NCI-H510A (cell line): ENCODE measurements at places on chromosomes 1 and 21.

DNA sequence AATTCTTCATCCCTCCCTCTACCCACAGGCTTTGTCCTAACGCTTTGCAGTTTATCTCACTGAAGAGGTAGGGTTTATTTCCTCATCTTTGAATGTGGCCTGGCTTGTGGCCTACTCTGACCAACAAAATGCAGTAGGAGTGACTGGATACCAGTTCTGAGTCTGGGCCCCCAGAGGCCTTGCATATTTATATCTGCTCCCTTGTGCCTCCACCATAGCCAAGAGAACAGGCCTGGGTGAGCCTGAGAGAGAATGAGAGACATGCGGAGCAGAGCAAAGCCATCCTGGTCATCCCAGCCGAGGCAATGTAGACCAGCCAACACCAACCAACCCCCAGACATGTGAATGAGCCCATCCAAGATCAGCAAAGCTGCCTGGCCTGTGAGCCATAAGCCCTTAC lies 30.3 kb downstream of the SMIM12 start:
- DNase-seq: no peak

DNA sequence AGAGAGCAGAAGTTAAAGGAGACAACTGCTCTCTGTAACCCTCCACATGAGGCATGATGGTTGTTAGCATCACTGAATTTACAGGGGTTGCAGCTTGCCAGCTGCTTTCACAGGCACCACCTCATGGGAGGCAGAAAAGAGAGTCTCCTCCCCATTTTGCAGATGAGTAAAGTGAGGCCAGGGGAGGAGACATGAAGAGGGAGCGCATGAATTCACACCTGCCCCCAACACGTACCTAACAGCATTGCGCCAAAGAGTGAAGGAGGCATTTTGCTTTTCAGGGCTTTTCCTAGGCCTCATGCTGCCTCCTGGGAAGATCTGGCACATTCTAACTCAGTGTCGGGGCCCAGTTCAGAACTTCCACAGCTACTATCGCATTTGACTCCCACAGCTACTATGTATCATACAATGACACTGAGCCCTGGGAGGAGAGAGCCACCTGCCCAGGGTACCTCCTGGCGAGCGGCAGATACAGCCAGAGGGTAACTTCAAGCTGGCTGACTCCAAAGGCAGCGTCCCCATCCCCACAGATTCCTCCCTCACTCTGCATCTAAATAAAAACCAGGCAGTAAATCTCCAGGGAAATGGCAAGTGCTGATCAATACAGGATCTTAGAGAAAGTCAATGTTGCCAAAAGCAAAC lies 34.0 kb downstream of the GLIS1 start:
- DNase-seq: no peak

GRCh38 chr1:3174487-3175247 lies 105.7 kb downstream of the PRDM16 start:
- DNase-seq: no peak

DNA sequence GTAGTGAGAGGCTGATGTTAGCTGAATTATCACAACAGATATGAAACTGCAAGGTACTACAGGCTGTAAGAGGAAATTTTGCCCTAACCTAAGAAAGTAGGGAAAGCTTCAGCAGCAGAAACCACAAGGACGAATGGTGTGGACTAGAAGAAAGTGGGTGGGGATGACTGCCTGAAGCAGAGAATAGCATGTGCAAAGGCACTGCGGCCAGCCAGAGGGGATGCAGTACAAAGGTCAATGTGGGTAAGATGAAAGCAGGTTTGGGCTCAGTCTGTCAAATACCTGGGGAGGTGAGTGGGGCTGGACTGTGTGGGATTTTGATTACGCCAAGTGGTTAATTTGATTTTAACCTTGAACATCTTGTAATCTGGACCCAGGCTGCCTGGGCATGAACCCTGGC lies 199.3 kb upstream of the GALNT2 start:
- no peak for DNase-seq

DNA sequence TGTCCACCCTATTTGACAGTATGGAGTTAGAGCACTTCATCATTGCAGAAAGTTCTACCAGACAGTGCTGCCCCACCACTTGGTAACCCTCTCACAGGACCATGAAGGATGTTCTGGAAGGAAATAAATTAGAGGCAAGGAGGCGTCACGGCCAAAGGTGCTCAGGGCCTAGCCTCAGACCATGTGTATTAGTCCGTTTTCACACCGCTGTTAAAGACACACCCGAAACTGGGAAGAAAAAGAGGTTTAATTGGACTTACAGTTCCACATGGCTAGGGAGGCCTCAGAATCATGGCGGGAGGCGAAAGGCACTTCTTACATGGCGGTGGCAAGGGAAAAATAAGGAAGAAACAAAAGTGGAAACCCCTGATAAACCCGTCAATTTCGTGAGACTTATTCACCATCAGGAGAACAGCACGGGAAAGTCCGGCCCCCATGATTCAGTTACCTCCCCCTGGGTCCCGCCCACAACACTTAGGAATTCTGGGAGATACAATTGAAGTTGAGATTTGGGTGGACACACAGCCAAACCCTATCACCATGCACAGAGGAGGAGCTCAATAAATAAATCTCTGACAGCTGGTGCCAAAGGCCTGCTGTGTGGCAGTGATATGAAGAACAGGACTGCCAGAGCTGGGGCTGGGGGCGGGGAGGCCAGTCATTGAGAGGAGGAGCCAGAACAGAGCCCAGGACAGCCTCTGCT lies 75.8 kb downstream of the FHAD1 start:
- no peak for DNase-seq

DNA sequence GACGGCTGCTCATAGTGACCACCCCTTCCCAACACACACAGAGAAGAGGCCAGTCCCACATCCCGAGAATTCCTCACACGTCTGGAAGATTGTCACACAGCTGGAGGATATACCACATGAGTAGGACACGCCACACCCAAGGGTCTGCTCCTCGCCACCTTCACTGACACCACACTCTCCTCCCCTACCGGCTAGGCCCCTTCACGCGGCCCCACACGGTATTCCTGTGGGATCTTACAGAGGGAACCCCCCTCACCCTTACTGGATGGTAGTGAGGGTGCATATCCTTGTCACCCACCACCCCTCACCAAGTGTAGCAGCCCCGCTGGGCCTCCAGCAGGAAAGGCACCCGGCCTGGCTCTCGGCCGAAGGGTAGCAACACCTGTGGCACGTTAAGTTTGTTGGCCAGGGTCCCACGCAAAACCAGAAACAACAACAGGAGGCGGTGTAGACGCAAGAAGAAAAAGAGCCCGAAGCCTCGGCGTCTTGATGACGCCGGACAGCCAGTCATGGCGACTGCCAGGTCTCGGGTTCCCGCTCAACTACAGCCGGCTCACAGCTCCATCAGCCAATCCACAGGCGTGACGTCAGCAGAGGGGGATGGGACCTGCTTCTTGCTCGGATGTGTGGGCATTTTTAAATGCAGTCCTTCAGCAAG lies at the start of gene NUP210L:
Gene NUP210L (minus strand): TSS at position 540 of the 658 bp plus-strand sequence.
- DNase-seq: peak; percentile 62

- DNase-seq: no peak
Observed at GRCh38 chr1:115262886-115263285, 75.2 kb downstream of the NGF start.

DNA sequence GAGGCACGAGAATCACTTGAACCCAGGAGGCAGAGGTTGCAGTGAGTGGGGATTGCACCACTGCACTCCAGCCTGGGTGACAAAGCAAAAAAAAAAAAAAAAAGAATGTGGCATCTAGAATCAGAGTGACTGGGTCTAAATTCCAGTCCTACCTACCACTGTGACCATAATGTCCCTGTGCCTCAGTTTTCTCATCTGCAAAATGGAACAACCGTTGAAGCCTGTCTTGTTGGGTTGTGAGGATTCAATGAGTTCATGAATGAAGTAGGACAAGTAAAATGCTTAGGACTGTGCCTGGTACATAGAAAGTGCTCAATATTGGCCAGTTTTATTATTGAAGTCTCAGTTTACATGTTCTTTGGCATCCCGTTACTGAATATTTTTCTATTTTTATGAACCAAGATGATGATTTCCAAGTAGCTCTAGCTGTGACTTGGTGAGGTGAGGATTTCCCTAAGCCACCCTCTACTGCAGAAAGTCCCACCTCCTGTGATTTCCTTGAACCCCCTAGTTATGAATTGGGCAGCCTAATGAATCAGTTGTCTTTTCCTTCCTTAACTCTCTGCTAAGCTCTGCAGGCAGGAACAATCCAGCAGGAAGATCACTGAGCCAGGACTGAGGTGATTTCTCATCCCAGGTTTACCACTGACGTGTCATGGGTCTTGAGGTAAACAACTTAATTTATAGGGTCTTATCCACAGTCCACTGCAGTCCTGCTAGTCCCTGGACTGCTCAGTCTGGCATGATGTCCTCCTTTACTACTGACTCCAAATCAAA lies 18.9 kb upstream of the MEAF6 start:
- DNase-seq: no peak

DNA sequence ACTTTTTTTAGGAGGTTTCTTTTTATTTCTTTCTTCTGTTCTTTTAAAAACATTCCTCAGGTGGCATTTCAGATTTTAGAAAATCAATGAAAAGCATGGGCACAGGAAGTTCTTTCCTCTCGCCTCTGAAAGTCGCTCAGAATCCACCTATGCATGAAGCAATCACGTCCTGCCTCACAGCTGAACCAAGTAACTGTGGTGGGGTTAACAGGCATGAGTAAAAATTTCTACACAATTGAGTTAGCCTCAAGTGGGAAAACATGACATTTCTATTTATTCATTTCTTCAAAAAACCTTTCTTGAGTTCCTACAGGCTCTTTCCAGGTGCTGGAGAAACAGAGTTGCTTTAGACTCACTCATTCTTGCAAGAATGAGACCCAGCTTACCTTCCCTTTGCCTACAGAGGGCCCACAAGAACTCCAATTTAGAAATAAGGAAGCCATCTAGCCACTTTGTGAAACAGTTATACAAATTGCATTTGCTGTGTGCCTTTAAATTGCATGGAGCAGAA lies 508.9 kb upstream of the PKN2 start:
- DNase-seq: no peak

GRCh38 chr21:35231090-35231489 lies 182.0 kb upstream of the RUNX1 start:
- no peak for DNase-seq

DNA sequence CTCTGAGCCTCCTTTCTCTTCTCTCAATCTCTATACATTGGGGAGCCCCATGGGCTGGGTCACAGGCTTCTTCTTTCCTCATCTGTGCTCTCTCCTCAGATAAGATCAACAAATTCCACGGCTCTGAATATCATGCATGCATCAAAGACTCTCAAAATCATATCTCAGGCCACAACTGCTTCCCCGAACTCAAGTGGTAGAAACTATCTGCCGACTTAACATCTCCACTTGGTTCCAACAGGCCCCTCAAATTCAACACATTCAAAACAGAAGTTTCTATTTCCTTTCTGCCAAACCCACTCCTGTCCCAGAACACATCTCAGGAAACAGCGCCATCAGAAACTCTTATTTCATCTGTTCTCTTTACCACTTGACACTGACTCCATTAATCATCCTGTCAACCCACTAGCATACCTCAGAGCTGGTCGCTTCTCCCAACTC lies 16.7 kb downstream of the DDX59 start:
- DNase-seq: no peak

DNA sequence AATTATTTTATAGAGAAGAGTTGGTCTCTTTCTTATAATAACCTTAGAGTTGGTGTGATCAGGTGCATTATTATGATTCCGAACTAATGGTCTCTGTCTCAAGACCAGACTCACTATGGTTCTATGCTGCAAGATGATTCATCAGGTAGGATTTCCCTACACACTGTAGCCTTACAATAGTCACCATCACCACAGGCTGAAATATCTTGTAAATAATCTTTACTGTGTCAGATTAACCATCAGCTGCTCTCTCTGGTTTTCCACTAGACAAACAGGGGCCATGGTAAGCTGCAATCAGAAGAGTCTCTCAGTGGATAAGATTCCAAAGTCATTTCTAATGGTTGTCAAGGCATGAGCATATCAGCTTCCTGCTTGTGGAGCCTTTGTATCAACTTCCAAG lies 4.4 kb upstream of the GBP4 start:
- no peak for DNase-seq

GRCh38 chr1:36199934-36200741 lies 24.1 kb upstream of the THRAP3 start:
- DNase-seq: peak; percentile 53

DNA sequence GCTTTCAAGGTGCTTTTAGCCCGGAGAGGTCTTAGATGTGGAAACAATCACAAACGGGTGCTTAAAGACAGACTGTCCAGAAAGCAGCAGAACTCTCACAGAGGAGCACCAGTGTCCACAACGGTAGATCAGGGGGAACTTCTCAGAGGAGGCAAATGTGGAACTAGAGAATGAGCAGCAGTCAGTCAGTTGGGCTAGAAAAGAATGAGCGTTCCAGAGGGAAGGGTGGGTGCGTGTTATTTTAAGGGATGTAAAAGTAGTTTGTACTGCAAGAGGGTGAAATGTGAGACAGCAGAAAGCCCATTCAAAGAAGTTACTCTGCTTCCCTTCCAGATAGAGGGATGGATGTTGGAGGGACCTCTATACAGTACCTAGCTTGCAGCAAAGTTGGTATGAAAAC lies 30.9 kb downstream of the RGS5 start:
- DNase-seq: no peak

GRCh38 chr21:39216290-39216689 lies 33.0 kb upstream of the PSMG1 start:
- DNase-seq: no peak

DNA sequence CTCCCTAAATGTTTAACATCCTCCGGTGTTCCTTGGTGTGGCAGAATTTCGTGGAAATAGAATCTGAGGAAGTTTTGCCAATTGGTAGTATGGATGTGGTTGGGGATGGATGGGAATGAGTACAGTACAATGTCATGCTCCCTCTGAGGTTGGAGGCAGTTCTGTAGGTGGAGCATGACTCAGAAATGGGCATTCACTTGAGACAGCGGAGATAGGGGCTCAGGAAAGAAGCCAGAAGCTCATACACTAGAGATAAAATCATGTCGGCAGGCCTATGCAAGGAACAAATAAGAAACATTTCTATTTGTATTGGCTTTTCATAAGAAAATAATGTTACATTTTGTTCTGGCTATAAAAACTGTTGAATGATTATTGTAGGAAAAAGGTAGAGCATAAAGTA lies 196.0 kb downstream of the URB2 start:
- DNase-seq: no peak

GRCh38 chr1:9340864-9341263 lies 48.2 kb downstream of the SPSB1 start:
- DNase-seq: no peak

DNA sequence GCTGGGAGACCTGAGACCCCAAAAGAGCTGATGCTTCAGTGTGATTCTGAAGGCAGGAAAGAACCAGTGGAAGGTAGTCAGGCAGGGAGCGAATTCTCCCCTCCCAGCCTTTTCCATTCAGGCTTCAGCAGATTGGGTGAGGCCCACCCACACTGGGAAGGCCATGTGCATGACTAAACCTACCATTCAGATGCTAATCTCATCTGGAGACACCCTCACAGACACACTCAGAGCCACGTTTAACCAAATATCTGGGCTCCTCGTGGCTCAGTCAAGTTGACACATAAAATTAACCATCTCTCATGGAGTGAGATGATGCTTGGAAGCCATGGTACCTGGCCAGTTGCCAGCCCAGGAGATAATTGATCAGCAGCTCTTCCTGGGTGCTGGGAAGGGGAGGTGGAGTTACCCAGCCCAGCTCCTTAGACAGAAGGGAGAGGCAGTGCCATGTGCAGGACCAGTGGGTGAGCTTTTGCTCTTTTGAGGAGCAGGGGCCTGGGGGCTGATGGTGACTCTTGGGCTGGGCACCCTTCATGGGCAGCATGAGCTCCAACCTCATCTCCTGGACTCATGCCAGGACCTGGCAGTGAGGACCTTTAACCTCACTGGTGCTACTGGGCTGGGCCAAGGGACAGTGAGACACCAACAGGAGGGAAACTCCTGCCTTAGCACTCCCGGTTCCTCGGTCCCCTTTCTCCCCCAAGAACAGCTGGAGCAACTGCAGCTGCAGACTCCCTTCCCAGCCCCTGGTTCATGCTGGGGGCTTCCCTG lies 89.0 kb upstream of the ACTL8 start:
- DNase-seq: no peak
